Stimulated activated naive CD4-positive, alpha-beta T cell treated with Interleukin-2 at 50 U/mL for 16 hours (primary cell): ENCODE measurements at places on chromosomes 2 and 18.

DNA sequence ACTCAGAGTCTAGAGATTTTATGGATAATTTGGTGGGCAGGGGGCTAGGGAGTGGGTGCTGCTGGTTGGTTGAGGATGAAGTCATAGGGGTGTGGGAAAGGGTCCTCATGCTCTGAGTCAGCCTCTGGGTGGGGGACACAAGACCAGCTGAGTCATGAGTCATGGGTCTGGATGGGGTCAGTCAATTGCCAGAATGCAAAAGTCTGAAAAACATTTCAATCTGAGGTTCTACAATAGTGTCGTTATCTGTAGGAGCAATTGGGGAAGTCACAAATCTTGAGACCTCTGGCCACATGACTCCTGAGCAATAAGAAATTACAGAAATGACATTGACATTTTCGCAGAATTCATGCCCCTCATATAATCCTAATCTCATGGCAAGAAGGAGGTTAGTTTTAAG lies 15.1 kb downstream of the NMS start:
- DNase-seq = no peak

DNA sequence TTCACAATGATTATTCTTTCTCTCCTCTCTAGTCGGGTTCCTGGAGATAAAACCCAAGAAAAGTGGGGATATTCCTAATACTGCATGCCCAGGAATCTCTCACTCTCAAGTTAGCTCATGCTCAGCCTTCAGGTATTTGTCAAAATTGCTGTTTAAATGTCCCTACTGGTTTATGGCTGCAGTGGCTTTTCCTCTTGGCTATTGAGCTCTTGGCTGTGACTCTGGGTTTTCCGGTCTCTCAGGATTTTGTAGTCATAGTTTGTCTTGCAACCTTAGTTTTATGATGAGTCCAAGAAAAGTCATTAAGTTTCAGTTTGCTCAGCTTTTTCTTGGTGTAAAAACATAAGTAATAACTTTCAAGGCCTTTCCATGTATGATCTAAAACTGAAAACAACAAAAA lies 820.7 kb upstream of the HS6ST1 start:
- no peak for DNase-seq

DNA sequence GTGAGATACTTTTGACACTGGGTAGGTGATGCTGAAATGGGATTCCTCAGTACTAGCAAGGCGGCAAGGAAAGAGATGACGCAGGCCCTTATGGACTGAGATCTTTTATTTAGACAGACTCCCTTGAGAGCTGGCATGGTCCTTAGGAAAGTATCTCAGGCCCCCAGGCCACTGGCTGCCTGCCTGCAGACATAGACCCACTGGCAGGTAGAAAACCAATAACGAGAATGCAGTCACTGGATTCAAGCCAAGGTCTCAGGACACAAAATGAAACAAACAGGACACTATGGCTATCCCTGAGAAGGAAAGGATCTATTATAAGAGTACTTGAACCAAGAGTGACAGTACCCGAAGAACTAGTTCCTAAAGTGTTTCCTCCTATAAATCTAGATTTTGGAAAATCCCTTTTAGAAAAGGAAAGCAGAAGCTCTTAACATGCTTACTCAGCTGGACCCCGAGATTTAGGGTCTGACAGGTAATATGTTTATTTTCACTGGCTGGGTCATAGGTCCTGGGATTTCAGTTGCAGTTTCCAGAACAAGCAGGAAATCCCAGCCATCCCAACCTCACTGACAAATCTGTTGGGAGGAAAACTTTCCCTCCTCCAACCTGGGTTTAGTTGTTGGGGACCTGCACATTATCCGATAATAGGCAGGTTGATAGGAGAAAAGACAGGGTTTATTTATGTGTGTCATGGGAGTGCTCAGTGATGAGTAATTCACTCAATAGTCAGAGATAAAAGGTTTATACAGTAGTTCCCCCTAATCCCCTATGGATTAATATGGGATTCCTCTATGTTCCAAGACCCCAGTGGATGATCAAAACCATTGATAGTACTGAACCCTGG lies 44.5 kb downstream of the COMMD1 start:
- no peak for DNase-seq

DNA sequence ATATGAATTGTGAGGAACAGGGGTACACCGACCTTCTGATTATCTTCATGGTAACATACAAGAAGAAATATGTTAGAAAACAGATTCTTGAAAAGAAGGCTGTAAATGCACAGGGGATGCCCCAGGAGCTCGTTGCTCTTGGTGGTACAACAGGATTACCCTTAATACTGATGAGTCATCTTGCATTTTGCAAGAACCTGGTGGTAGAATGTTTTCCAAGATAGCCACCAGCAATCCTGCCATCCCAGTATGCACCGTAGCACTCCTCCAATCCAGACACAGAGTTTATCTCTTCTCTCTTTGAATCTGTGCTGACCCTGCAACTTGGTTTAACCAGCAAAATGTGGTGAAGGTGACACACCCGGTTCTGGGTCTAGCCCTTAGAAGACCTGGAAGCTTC lies 238.3 kb downstream of the EN1 start:
- no peak for DNase-seq

DNA sequence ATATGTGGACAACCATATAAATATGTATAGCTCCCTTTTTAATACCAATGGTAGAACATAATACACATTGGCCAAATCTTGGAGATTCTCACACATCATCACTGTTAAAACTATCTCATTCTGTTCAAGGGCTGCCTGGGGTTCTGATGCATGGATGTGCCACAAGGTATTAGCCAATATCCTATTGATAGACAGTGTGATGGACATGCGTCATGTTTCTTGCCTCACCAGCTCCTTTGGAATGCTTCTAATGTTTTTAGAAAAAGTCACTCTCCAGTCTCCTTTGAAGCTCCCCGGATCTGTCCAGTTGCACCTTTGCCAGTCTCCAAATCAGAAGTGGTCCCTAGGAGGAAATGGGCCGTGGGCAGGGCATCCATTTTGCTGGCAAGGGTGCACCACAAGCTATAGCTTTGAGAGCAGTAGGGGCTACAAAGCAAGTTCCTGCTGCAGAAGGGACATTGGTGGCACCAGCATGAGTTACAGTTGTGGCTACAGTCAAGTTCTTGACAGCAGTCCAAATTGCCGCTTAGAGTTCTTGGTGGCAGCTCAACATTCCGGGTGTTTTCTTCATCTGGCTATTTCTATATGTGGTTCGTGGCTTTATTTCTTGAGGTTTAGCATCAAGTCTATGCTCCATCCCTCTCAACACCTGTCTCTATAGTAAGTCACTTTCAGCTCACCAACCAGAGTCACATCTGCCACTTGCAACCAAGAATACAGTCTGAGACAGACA lies 25.1 kb upstream of the ATRAID start:
- DNase-seq = no peak

GRCh38 chr18:25164848-25165811 lies 186.8 kb downstream of the ZNF521 start:
- no peak for DNase-seq

DNA sequence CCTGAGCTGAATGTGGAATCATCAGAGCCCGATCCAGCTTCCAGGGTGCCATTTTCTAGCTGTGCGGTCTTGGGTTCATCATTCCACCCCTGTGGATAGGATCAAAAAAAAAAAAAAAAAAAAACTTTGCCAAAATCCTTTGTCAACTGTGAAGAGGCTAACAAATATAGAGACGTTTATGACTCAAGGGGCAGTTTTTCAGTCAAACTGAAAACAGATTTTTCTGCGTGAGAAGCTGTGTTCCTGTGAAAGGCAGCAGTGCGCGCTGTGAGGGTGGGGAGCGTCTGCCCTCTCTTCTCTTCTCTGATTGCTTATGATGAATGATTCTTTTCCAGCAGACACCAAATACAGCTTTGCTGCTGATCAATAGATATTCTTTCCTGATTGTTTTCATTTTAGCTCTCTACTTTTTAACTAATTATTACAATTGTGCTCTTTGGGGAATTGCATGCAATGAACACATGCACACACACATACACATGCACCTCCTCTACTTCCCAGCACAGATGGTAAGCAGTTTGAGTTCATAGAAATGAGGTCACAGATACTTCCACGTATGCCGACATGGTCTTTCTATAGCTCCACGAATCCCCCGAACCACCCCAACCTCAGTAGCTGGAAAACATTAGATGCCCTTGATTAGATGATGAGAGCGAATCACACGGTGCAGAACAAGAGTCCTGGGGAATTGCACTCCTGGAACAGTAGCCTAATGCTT lies 175.4 kb downstream of the NRP2 start:
- no peak for DNase-seq

- DNase-seq = peak; percentile 27
Observed at GRCh38 chr2:37648331-37649011, 23.0 kb downstream of the CDC42EP3 start.

- no peak for DNase-seq
Observed at GRCh38 chr2:136392897-136393505, 275.1 kb upstream of the CXCR4 start.

- no peak for DNase-seq
Observed at GRCh38 chr2:160300203-160300602, 100.1 kb upstream of the ITGB6 start.

- DNase-seq = no peak
Observed at GRCh38 chr2:138536302-138536701, 34.7 kb downstream of the SPOPL start.

DNA sequence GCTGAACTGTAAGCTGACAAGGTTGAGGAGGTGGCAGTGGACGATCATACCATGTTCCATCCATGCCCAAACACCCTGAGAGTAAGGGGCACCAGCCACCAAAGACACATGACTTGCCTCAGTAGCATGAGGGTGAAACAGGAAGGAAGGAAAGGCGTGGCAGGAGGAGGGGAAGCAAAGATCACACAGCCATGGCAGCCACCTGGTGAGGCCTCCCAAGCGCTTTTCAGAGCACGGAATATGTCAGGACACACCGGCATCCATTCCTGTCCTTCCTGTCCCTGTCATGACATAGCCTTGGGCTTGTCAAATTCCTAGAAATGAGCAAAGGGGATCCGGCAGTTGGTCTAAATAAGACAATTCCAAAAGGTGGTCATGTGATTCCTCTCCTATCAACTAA lies 118.7 kb downstream of the MYO5B start:
- no peak for DNase-seq
